CD4-positive, alpha-beta T cell treated with Interleukin-21 for 1 hour (primary cell): ENCODE measurements at places on chromosomes 13 and 19.

- no peak for DNase-seq
These were observed 15.6 kb upstream of the PROZ start for GRCh38 chr13:113142876-113143275.

- DNase-seq, result no peak
These were observed 358.1 kb downstream of the MYO16 start for GRCh38 chr13:108987517-108987916.

- no peak for DNase-seq
These were observed 2.8 kb downstream of the GNA11 start for GRCh38 chr19:3096902-3097326.

DNA sequence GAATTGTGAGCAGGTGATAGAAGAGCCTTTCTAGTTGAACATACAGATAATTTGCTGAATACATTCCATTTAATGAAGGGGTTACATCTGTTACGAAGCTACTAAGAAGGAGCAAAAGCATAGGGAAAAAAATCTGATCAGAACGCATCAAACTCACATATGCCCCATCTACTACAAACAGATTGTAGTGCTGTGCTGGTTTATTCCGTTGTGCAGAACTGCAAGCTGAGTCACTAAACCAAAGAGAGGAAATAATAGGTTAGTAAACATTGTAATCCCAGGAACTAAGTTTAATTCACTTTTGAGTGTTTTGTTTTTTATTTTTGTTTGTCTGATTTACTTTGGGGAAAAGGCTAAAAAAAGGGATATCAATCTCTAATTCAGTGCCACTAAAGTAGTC lies 136.3 kb downstream of the CDK8 start:
- DNase-seq, result no peak

GRCh38 chr13:31862828-31863227 lies 123.5 kb downstream of the RXFP2 start:
- DNase-seq, result no peak

GRCh38 chr19:46407856-46408663 lies 5.3 kb downstream of the CCDC8 start:
- DNase-seq, result no peak

GRCh38 chr19:29266001-29266400 lies 53.0 kb upstream of the UQCRFS1 start:
- no peak for DNase-seq

- no peak for DNase-seq
These were observed 306.3 kb downstream of the DNAJC15 start for GRCh38 chr13:43329702-43330101.

GRCh38 chr19:58434217-58434616 lies 5.7 kb downstream of the ZNF132 start:
- no peak for DNase-seq

- no peak for DNase-seq
These were observed 26.5 kb downstream of the MYCBP2 start for GRCh38 chr13:77300176-77301037.

- DNase-seq, result no peak
These were observed 836.9 kb upstream of the PCDH9 start for GRCh38 chr13:68066879-68067513.

DNA sequence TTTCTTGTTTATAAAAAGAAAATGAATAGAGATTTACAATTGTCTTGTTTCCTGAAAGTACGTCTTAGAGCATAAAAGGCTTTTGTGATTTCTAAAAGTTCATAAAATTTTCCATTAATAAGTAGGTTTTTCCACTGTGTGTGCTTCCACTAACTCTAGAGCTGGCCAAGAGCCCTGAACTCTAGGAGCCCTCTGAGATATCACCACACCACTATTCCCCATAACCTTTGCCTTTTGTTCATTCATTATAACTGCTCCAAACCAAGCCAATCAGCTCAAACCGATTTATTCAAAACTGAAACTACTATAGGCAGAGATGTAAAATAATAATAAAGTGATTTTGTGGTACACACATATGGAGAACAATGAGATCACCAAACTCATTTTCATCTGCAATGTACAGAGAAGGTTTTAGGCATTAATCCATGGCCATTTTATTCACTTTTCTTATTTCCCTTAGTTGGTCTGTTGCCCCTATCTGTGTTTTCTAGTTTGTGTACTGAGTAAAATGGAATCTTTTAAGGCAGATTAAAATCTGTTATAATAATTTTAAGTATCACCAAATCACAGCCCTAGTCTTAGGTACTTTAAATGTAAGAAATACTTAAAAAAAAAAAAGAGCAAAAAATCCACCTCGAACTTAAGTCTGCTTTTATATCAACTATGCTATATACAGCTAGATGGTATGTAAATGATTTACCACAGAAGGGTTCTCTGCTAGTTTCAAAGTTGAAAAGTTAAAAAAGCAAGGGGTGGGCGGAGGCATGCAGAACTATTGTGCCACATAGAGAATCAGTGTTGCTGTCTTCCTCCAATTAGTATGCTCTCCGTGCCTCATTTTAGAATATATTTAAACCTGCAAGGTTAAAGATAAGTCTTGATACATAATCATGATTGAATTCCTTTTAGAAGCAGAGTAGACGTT lies 311.3 kb downstream of the KLF12 start:
- DNase-seq, result no peak

DNA sequence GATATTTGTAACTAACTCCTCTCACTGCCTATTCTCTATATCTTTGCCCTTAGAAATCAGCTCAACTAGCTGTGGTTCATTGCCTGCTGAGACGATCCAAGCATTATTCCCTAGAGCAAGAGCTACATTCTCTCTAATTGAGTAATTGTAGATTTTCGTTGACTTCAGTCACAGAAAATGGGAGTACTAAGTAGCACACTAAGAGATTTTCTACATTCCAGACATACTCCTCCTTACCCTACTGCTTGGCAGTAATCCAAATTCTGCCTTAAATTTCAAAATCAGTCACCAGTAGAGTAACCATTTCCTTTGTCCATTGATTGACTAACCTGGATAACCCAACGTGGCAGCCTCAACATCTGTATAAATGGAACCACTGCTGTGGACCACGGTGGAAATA lies 1786.8 kb downstream of the SLITRK5 start:
- DNase-seq, result no peak

DNA sequence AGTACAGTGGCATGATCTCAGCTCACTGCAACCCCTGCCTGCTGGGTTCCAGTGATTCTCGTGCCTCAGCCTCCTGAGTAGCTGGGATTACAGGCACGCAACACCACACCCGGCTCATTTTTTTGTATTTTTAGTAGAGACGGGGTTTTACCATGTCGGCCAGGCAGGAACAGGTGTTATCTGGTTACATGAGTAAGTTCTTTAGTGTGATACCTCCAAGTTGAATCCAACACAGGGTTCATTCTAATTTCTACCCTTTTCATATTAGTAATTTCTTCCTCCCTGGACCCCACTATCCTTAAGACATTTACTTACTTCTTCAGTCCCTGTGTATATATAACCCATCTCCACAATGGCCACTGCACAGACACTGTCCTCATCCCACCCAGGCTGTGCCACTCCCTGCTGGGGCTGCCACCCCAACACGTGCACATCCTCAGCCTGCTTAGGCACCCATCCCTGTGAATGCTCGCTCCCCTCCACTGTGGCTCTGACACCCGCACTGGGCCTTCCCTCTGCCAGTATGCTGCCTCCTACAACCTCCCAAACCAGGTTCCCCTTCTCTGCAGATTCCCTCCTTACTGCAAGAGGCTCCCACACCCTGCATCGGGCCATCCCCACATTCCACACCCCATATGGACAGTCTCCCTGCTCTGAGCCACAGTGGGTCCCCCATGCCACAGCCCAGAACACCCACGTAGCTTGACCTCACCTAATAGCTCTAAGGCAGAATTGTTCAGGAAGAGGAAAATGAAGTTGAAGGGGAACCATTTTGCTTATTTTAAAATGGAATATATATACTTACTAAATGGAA lies 147.1 kb downstream of the TBC1D4 start:
- DNase-seq, result no peak

GRCh38 chr19:944663-945241 lies 18.9 kb downstream of the ARID3A start:
- DNase-seq, result no peak

GRCh38 chr13:23723471-23723870 lies 153.3 kb downstream of the TNFRSF19 start:
- DNase-seq, result no peak

DNA sequence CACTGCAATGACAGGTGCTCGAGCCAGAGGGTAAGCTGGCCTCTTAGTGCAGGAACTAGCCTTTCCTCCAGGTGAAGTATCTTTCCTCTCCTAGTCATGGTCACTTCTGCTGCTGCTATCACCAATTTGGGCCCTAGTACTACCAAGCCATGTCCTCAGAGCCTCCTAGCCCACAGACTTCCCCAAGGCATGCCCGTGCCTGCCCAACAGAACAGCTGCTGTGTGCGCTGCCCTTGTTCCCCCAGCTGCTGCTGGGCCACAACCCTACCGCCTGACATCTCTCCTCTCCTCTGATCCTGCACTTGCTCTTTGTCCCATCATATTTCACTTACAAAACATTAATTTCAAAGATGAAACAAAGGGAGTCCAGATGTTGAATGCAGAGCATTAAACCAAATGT lies 168.5 kb upstream of the FREM2 start:
- no peak for DNase-seq

DNA sequence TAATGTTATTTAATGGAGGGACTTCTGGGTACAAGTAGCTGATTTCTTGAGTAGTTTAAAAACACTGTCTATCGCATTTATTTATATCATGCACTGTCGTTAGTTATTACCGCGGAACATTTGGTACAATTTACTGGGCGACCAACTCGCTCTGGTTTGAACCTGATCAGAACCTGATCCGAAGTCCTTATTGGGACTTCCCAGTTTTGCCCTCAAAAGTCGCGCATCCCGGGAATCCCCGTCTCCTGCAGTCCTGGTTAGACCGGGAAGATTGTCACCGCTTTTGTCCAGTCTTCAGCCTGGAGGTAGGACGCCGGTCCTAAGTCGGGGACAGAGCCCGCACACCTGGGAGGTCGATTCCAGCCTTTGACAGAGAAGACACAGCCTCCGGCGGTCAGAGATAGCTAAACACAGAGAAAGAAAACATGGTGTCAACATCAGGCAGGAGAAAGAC lies 694 bp downstream of the CLN5 start:
- peak; percentile 39 for DNase-seq

DNA sequence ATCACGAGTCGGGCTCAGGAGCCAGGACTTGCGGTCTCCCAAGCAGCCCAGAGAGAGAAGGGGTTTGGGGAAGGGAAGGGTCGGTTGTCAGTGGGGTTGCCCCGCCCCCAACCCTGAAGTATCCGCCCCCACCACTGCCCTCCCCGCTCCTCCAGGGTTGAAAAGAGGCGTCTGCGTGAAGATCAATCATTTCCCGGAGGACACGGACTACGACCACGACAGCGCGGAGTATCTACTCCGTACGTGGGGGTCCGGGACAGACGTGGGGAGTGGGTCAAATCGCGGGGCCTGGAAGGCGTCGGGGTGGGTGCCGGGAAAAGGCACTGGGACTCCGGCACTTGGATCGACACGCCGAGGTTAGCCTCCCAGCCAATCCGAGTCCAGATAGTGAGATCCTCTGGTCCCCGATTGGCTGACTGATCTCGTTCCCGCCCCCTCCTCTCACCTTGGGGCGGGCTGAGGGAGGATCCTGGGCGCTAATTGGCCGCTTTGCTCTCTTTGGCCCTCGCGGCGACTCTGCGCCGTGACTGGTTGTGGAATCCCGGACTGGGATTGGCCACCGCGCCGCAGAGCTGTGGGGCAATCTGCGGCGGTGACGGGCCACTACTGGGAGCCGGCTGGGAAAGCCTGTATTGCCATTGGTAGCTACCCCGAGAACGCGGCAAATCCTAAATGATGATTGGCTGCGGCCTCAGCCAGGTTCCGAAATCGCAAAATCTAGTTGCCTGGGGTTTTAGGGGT lies 13.3 kb upstream of the CACNG6 start:
- DNase-seq, result peak; percentile 47

DNA sequence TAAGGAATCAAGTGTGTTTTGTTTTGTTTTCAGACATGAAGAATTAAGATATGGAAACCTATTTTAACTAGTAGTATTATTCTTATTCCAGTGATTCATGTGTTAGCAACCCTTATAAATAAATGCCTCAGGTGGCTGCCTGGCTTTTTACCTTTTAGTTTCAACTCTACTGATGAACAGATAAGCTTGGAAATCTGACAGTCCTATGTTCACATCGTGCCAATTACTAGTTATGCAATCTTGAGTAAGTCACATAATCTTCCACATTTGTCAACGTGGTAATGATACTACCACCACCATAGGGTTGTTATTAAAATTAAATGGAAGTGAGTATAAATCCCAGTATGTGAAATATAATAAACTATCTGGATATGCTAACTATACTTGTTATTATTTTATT lies 64.3 kb downstream of the TBC1D4 start:
- DNase-seq, result no peak

- no peak for DNase-seq
These were observed 2.8 kb upstream of the HNRNPM start for GRCh38 chr19:8441725-8442544.

GRCh38 chr13:40023595-40024203 lies 368.2 kb downstream of the COG6 start:
- no peak for DNase-seq

DNA sequence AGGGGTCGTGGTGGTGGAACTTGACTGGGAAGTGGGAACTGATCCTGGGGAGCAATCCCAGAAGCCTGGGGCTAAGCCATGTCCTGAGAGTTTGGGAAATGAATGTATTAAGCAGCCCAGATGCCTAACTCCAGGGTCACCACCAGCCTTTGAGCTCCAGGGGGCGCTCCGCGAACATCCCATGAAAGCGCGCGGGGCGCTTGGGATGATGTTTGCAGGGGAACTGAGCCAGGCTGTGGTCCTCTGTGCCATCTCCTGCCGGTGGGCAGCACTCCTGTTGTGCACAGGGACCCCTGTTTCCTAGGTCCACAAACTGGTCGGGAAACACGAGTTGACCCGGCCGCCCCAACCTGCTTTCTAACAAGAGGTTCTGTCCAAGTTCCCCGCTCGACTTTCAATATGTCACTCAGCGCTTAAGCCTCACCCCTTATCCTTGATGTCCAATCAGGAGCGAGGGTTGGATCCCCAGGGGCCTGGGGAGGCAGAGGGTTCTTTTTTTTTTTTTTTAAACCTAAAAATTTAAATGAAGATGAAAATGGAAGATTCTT lies 14.4 kb downstream of the LEUTX start:
- peak; percentile 70 for DNase-seq

DNA sequence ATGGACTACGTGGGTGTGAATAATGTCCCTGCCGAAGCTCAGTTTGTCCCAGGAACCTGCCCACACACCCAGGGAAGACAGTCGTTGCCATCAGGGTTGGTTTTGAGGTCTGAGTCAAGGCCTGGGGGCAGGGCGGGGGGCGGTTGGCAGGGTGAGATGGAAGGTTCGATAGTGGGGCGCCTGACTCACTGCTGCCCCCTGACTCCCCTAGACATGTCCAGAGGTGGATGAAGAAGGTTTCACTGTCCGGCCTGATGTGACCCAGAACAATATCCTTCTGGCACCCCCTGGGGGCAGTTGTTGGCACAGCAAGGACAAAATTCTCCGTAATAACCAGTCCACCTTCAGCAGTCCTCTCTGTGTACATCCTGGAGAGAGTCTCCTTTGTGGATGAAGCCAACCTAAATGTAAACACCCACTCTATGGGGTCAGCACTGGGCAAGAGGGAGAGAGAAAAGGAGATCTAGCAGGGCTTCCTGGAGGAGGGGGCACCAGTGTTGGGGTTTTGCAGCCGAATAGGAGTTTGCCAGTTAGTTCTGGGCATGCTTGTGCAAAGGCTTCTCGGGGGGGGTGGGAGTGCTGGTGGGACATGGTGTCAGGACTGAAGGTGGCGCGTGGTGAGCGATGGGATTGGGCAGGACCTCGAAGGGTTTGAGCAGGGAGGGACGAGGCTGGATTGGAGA lies 19.6 kb upstream of the B3GNT3 start:
- peak; percentile 39 for DNase-seq

- peak; percentile 87 for DNase-seq
These were observed 44.4 kb upstream of the C1QTNF9 start for GRCh38 chr13:24264976-24265375.
